ENCODE measurements at places on chromosomes 6 and 20.

DNA sequence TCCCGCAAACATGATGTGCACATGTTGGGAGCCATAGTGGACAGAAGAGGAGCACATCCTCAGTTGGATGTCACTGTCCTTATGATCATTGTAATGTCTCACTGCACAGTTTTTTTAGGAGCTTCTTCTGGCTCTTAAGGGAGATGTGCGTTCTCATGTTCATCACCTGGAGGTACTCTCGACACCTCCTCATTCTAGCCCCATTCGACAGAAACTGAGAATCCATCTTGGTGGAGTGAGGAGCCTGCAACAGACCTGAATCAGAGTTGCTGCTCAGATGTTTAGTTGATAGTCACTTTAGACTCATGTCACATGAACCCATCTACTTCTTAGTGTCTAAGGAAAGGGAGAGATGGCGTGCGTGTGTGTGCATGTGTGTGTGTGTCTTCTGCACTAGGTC, 2.3 kb upstream of the BMP6 start:
- DNase-seq: no peak

DNA sequence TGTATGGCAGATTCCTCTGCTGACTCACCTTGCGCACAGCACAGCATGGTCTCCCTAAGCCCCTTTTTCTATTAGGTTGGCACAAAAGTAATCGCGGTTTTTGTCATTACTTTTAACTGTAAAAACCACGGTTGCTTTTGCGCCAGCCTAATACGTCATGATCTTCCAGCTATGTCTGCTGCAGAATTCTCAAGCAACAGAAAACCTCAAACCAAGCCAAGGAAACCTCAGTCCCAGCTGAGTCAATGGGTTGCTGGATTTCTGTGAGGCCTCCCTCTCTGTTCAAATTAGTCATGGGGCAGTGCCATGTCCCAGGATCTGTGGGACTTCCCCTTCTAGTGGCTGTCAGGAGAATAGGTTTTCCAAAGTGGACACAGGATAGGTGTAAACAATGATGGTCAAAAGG, 15.7 kb upstream of the ENPP1 start:
- DNase-seq: no peak

DNA sequence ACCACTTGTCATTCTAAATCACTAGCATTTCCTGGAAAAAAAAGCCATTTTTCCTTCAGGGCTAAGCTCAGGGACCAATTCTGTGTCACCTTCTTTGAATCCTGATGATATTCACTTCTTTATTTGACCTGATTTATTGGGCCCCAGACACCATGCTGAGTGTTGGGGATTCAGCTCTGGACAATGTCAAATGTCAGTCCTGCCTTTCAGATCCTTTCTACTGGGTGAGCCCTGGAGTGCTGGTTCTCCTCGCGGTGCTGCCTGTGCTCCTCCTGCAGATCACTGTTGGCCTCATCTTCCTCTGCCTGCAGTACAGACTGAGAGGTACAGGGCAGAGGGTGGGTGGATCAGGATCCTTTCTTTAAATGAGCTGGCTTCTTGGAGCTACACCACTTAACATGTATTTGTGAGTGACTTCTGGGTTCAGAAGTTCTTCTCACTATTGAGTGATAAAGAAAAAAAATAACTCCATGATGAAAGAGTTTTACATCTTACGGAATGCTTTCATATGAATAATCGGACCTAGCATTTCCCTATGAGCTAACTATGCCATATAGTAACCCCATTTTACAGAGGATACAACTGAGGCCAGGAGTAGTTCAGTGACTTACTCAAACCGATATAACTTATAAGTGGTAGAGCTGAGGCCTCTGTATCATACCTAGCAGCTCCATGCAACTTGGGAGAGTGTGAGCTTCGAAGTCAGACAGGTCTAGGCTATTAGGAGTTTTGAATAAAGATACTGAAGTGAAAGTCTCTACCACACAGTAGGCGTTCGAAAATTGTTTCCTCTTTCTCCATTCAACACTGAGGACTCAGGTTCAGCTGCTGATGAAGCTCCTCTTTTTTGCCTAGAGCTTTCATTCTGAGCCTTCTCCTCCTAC, 9.3 kb downstream of the MOG start:
- DNase-seq: peak; percentile 90

DNA sequence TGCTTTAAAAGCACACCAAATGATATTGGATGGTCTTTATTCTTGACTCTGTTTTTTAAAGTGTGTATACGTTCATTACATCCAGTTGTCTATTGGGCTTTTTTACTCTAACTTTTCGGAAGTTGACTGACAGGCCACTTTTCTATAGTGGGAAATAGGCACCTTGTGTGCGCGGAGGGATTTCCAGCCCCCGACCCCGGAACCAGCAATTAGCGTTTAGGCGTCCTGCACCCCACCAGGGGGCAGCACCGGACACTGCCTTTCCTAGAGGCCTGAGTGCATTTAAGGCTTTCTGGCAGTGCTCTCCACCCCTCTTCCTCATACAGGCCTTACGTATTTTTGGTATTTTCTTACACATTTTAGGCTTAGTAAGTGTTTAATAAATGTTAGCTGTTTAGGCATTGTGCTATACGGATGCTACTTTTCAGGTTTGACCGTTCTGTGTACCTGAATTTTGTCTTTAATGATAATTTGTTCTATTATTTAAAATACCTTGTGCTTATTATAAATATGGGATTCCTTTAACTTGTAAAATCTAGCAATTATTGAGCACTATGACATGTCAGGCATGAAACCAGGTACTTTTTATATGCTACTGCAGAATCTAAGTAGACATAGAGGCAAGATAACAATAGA, 231.8 kb downstream of the BCKDHB start:
- peak; percentile 61 for DNase-seq

- no peak for DNase-seq
These were observed 25.6 kb upstream of the FRMD1 start for GRCh38 chr6:168104636-168105035.

GRCh38 chr6:130679684-130680083, 147.5 kb upstream of the SMLR1 start:
- DNase-seq: no peak

DNA sequence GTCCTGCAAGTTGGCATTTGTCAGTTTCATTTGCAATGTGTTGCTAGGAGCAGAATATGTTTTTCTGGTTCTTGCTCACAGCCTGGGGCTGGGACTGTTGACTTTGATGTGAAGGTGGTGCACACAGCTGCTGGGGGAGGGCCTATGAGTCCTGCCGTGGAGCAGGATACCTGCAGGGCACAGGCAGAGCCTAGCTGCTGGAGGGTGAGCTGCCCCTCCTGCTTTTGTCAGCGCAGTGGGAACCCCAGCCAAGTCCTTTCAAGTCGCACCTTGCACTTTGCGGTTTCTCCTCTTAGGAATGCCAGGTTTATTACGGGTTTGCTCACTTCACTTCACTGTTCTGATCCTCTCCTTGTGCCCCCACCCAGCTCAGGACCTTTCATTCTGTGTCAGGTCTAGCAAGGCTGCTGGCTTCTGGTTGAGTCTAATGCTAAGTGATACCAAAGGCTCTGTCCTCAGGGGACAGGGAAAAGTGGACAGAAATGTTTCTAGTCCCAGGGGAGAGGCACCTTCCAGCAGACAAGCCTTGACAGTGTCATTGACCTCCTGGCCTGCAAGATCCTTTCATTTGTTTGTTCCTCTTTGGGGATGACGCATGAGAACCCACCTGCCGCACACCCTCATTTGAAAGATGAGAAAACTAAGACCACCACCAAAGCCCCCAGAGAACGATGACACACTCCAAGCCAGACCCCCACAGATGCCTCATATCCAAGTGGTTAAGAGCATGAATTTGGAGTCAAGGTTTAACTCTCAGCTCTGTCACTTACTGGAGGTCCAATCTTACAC, 2.7 kb upstream of the SPO11 start:
- peak; percentile 26 for DNase-seq

DNA sequence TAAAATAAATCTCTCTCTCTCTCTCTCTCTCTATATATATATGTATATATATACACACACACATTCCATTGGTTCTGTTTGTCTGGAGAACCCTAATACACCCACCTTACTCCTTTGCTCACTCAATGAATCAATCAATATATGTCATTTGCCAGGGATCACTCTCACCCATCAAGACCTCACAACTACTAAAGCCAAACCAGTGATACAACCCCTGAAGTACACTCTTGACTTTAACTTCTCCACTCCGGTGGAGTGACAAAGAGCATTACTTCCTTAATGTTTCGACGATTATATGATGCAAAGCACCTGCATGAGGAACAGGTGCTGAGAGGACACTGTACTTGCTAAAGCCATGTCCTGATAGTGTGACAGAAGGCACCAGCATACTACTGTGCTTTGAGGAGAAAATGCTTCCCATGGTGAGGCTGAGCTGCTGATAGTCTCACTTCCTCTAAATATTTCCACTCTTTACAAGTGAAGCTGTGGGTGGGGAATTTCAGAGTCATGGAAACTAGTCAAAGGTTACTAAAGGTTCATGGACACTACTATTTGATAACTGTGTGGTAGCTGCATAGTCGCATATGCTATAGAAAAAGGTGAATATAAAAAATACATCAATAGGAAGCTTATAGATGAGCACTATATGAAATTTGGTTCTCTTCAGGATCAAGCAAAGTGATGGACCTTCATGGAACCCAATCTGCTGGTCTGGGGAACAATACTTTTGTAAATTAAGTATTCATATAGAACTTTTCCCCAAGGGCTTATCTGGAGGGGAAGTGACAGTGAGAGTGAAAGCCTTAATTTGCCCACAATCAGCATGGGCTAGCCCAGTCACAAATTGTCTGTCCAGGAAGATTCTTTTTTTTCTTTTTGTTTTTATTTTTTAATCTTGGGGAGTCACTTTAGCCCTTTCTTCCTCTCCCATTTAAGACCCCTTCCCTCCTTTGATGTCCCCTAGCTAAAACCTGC, 141.9 kb upstream of the NEDD9 start:
- DNase-seq: no peak

DNA sequence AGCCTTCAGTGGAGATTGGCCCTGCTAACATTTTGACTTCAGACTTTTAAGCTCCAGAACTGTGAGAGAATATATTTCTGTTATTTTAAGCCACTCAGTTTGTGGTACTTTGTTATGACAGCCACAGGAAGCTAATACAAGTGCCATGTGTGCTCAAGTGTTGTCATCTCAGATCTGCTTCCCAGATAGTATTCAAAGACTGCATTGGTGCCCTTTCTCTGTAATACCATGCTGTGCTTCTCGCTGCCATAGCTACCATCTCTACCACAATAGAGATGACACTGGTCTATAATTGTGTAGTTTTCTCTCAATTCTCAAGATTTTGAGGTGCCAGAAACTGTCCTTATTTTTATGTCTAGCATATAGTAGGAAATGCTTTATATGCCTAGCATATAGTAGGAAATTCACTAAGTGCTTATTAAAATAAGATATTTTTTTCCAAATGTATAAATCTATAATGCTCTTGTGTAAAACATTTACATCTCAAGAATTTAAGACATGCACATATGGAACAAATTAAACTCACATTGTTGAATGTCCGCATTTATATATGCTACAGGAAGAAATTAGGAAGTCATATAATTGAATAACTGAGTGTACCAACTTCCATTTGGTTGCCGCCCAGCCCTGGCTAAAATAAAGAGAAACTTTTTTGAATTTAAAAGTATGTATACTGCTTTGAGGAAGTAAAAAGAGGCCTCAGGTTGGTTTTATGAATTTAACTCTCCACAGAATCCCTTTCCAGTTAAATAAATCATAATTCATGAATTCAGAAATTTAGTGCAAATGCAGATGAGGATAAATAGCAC, 77.6 kb downstream of the TPBG start:
- no peak for DNase-seq

DNA sequence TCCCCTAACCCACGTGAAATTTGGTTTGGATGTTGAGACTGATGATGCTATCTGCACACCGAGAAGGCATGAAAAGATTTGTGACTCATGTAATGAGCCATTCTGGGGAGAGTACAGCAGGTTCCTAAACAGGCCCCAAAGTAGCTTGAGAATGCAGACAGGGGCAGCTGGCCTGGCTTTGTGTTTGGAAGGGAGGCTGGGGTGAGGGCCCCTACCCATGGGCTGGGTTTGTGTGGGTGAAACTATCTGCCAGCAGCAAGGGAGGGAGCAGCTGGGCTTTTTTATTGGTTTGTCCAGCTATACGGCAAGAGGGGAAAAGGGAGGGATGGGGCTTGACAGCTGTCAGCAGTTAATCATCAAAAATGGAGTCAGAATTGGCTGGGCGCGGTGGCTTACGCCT, 87.0 kb upstream of the RNF24 start:
- DNase-seq: no peak

DNA sequence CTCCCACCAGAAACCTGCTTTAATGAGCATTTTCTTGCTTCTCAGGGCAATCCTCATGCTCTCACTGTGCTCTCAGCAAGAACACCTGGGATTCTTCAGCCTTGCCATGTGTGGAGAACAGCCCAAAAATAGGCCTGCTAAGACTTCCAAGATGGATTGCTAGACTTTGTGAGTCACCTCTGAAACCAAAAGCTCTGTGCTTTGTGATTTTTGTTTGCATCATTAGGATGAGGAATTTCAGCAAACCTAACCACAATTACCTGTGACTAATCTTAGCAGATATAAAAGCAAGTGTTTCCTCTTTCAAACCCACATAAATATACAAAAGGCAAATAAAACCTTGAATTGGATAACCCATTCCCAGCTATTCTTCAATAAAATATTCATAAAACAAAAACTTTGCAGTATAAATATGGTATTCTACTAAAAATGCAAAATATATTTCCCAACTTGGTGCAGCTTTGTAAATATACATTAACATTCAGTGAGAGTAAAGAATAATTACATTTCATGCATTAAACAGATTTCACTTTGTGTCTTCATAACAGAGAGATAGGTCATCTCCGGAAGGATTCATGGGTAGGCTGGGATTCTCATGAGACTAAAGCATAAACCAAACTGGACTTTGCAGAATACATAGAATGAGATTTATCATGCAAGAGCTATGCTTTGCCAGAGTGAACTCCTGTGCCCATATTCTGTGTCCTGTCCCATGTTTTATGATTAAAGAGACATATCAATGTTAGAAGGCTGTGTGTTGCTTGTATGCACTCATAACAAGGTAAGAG, 33.5 kb downstream of the TPBG start:
- DNase-seq: no peak

- DNase-seq: peak; percentile 74
These were observed at the start of gene CGAS for GRCh38 chr6:73452107-73452461. Gene CGAS, minus strand, starts transcription at chr6:73452297. Its CDS starts 116 bp downstream, at chr6:73452181.

DNA sequence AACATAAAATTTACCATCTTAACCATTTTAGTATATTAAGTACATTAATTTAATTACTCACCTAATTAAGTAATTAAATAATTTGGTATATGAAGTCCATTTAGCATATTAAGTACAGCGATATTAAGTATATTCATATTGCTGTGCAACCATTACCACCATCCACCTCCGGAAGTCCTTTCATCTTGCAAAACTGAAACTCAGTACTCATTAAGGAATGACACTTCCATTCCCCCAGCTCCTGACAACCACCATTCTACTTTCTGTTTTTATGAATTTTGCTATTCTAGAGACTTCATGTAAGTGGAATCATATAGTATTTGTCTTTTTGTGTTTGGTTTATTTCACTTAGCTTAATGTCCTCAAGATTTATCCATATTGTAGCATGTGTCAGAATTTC, 61.1 kb upstream of the GTSF1L start:
- no peak for DNase-seq

GRCh38 chr6:145830612-145831011, 16.0 kb upstream of the FBXO30 start:
- DNase-seq: no peak
